T-helper 2 cell treated with Interferon-gamma antibody and Interleukin-4, amounts not matched to agents 5 μg/mL and 100 μg/mL, for 36 hours (primary cell): ENCODE measurements at places on chromosomes 6 and 20.
A peak's percentile ranks its signal among the peaks of the same experiment; 100 is the strongest.

GRCh38 chr20:31716818-31717477, 5.7 kb downstream of the BCL2L1 start:
- DNase-seq: no peak

GRCh38 chr6:137926207-137926731, 59.2 kb downstream of the TNFAIP3 start:
- no peak for DNase-seq

GRCh38 chr20:2089447-2089846, 12.2 kb upstream of the STK35 start:
- DNase-seq: no peak

- no peak for DNase-seq
Observed at GRCh38 chr6:106273087-106273486, 52.5 kb downstream of the ATG5 start.

- DNase-seq: no peak
Observed at GRCh38 chr20:41273445-41273844, 44.1 kb downstream of the ZHX3 start.

GRCh38 chr20:50498071-50498776, 12.0 kb upstream of the PTPN1 start:
- DNase-seq: no peak

DNA sequence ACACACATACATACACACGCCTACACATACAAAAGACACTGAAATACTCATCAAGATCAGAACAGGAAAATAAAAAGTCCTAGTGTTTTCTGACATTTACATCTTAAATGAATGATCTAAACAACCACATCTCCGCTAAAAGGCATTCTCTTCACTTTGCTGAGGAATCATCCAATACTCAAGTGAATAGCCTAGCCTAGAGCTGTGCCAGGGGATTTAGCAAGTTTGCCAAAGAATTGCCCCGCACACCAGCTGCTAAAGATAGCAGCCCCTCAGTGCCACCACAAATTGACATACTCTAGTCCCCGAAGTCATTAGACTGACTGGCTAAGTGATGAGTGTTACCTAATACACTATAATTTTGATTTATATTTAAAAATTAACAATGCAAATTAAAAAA, 246.8 kb upstream of the POU3F2 start:
- no peak for DNase-seq

GRCh38 chr6:44784195-44784594, 396.7 kb downstream of the CDC5L start:
- DNase-seq: no peak

GRCh38 chr6:82894653-82895259, 170.9 kb downstream of the UBE3D start:
- no peak for DNase-seq

DNA sequence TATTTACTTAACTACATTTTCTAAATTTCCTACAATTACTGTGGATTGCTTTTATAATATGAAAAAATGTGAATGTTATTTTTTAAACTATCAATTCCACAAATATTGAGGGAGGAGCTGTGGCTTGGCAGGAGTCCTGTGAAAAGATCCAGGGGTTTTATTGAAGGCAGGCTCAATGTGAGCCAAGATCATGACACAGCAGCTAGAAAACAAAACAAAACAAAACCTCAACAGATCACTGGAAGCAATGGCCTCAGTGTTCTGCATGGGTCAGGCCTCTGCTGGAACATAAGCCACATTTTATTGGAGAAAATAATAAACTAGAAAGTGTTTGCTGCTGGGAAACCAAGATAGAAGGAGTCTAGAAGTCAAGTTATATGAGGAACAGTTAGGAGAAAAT, 19.4 kb upstream of the RCAN2 start:
- DNase-seq: no peak

- DNase-seq: no peak
Observed at GRCh38 chr6:10316373-10316721, 98.5 kb downstream of the TFAP2A start.

- DNase-seq: peak; percentile 42
Observed at GRCh38 chr6:63636518-63637021, 968 bp downstream of the PHF3 start.

DNA sequence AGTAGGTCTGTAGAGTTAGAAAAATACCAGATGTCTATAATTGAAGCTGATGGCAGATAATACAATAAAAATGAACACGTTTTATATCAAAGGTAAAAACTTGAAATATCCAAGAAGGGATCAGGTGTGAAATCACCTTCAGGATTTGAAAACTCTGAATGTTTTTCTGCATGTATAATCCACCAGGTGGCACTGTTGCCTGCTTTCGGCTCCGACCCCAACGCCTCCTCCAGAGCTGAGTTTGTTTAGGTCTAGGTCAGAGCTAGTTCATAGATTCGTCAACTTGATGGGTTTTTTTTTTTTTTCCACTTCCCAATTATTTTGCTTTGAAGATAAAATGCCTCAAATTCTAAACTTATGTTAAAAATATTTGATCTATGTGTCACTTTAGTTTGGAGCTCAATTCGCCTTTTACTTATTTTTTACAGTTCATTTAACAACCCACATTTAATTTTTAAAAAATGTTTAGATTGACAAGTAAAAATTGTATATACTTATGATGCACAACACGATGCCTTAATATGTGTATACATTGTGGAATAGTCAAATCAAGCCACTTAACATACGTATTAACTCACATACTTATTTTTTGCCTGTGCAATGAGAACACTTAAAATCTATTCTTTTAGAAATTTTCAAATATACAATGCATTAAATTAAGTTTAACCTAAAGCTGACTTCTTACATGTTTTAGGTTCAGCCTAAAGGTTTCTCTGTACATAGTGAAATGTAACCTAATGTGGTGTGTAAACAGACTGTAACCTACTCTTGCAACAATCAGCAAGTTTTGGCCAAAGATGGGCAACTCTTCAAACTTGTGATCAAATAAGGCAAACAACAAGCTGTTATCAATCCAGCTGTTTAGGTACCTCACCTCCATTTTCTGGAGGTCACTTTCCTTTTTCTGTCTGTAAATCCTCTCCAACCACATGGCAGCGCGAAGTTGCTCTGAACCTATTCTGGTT, 39.4 kb upstream of the ENPP4 start:
- peak; percentile 38 for DNase-seq

DNA sequence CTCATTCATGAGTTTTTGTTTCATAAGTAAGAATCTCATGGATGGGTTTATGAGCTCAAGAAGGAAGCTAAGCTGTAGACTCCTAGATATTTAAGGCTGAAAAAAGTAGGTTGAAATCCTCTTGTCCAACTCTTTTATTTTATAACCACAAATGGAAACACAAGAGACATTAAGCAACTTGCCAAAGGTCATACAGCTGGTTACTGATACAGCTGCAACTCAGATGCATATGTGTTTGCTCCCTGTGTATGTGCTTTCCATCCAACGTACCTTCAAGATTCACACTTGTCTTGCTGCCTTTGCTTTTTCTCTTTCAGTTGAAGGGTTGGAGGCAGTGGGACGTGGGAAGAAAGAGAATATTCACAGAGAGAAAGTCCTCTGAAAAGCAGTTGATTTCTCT, 153.5 kb upstream of the STMND1 start:
- DNase-seq: no peak

GRCh38 chr6:121873595-121873994, 438.1 kb downstream of the GJA1 start:
- DNase-seq: no peak

GRCh38 chr20:1164871-1165270, 19.9 kb downstream of the TMEM74B start:
- no peak for DNase-seq
